ENCODE measurements at places on chromosomes 3 and 15.

GRCh38 chr15:57619746-57620145 lies 28.0 kb downstream of the MYZAP start:
- no peak for DNase-seq

- no peak for DNase-seq
Measured at GRCh38 chr3:76131396-76132153, 346.2 kb upstream of the ZNF717 start.

- no peak for DNase-seq
Measured at GRCh38 chr3:65628978-65629377, 409.7 kb downstream of the MAGI1 start.

GRCh38 chr15:38300395-38300794 lies 47.8 kb downstream of the SPRED1 start:
- no peak for DNase-seq

GRCh38 chr3:30059240-30059639 lies 547.2 kb upstream of the TGFBR2 start:
- DNase-seq = no peak

- DNase-seq = no peak
Measured at GRCh38 chr3:179542375-179542774, 20.4 kb upstream of the ACTL6A start.

GRCh38 chr3:173531602-173532001 lies 134.1 kb downstream of the NLGN1 start:
- DNase-seq = no peak

DNA sequence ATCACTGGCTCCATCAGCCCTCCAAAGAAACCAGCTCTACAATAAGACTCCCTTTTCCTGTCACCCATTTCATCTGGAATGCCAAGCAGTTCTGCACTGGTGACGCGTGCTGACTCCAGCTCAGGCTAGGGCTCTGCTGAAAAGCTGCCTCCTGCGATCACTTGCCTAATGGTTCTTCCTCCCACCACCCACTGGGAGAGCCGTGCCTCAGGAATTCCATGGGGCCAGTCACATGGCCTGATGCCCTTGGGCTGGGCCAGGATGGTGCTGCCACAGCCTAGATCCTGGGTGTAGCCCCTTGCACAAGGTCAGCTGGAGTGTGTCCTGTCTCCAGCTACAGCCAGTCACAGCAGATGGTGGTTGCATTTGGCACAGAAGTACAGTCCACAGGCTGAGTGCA lies 98.9 kb downstream of the DNAJB8 start:
- DNase-seq = no peak

DNA sequence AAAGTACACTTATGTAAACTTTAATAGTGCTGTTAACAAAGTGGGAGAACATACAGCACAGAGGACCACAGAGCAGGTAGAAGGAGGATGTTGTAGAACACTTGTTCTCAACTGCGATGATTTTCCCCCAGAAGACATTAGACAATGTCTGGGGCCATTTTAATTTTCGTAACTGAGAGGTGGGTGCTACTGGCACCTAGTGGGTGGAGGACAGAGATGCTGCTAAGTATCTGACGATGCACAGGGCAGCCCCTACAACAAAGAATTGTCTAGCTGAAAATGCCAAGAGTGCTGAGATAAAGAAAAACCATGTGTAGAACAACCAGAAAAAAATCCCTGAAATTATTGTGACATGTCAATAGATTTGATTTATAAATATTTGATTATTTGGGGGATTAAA lies 5.0 kb upstream of the KBTBD8 start:
- no peak for DNase-seq

DNA sequence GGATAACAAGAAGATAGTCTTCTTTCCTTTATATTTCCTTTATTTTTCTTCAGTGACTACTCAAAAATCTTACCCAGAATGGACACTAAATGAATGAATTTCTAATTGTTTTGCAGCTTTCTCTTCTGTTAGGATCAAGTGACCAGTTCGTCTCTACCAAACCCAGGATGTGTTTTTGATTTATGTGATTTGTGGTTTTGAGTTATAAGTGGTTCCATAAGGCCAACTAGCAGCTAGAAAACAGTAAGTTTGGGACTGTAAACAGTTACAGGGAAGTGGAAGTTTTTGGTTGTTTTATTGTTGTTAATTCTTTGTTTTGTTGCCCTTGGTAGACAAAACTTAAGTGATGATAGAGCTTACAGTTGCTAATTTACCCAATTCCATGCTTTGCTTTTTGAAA lies 456.5 kb downstream of the IL5RA start:
- DNase-seq = no peak

- no peak for DNase-seq
Measured at GRCh38 chr3:185270956-185271332, 17.1 kb upstream of the EHHADH start.

- DNase-seq = no peak
Measured at GRCh38 chr15:60195611-60196010, 191.5 kb downstream of the FOXB1 start.

- no peak for DNase-seq
Measured at GRCh38 chr3:21464746-21465145, 286.3 kb downstream of the ZNF385D start.

GRCh38 chr3:125211523-125212090 lies 941 bp downstream of the SLC12A8 start:
- no peak for DNase-seq

GRCh38 chr3:107826727-107827126 lies 264.1 kb downstream of the CD47 start:
- DNase-seq = no peak

DNA sequence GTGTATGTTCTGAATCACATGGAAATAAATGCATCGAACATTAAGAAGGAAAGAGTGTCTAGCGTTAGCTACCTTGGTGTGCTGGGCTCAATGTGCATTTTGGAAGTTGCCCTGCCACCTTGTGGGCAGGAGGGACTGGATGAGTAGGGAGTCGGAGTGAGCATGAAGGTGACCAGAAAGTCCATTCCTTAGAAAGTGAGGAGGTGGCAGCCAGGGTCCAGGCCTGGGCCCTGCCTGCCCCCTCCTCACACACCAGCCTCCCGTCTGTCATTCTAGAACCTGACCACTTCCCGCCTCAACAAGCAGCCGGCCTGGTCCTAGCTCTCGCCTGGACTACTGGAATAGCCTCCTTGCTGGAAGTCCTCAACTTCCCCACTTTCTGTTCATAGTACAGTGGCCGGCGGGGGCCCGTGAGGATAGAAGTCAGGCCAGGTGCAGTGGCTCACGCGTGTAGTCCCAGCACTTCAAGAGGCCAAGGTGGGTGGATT lies 10.2 kb upstream of the GATA2 start:
- DNase-seq = no peak
